ENCODE measurements at places on chromosomes 1 and 21.

GRCh38 chr1:10768552-10768951, 27.9 kb downstream of the CASZ1 start:
- DNase-seq, result no peak

DNA sequence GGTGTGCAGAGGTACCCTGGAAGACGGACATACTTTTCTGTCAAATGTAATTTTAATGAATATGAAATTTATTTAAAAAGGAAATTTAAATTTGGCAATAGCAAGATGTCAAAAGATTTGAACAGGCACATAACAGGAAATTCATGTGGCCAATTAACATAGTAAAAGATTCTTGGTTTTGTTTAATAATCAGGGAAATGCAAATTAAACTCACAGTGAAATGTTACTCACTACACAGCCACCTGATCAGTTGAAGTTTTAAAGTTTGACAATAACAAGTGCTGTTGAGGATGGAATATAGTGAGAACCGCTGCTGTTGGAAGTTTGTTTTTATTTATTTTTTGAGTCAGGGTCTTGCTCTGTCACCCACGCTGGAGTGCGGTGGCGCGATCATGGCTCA, 63.9 kb downstream of the TEX35 start:
- no peak for DNase-seq

GRCh38 chr1:67732750-67733151, 47.8 kb downstream of the GADD45A start:
- no peak for DNase-seq

- DNase-seq, result no peak
Observed at GRCh38 chr21:41397471-41397891, 28.6 kb upstream of the MX1 start.

- no peak for DNase-seq
Observed at GRCh38 chr1:30250338-30250983, 472.9 kb downstream of the MATN1 start.

DNA sequence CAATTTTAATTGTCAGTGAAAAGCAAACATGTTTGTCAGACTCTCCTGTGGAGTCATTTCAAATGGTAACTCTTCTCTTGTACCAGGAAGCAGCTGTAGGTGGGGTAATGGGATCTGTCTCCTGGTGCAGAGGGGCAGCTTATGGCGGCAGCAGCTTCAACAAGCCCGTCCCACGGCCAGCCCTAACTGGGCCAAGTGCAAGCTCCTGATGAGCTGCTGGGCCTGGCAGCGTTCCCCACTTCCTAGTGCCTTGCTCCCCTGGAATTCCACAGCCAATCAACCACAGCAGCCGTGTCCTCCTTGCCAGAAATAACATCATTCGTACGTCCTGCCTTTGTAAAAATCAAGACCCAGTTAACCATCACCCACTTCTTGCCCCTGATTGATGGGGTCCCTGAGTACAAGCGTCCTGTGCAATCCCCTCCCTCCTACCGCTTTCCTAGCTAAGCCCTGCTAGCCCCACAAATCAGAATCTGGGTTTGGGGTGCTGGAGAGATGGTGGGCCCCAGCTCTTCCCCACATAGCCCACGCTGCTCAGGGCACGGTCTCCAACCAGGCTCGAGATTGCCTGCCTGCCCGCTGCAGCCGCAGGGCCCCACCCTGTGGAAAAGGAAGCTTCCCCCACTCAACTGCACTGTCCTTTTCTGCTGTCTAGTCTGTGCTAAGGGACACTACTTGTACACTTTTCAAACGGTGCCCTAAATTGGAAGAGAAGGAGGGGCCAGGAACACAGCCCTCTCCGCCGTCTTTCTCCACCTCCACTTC, 61.2 kb downstream of the TOR1AIP2 start:
- no peak for DNase-seq

DNA sequence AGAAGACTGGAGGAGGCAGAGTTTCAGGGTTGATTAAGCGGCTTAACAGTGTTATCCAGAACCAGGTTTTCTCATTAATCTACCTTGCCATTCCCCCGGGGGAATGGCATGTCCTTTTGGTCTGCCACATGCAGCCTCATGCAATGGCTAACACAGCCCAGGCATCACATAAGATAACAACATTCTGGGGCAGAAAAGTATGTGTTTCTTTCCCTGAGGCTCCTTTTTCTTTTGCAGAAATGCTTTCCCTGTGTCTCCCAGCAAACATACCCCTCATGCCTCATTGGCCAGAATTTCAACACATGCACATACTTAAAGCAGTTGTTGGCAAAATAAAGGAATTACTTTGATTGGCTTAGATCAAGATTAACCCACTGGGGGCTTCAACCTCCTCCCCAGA, 98.6 kb downstream of the OMA1 start:
- DNase-seq, result no peak

- no peak for DNase-seq
Observed at GRCh38 chr1:97308131-97308530, 586.5 kb downstream of the PTBP2 start.

- DNase-seq, result no peak
Observed at GRCh38 chr1:68112835-68113243, 62.4 kb upstream of the DIRAS3 start.

DNA sequence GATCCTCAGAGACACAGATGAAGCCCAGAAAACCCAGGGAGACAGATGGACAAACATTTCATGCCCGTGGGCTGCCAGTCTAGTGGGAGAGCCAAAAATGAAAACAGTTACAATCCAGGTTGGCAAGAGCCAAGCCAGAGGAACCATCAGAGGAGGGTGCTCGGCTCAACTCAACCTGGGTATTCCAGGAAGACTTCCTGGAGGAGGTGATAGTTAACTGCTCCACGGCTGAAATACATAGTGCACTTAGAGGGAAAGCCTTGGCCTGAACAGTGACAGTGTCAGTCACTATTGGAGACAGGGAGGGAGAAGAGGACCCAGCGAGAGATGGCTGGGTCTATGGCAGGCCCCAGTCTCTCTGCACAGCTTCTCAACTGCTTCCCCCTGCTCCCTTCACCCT, 1.9 kb downstream of the ARHGEF19 start:
- no peak for DNase-seq

DNA sequence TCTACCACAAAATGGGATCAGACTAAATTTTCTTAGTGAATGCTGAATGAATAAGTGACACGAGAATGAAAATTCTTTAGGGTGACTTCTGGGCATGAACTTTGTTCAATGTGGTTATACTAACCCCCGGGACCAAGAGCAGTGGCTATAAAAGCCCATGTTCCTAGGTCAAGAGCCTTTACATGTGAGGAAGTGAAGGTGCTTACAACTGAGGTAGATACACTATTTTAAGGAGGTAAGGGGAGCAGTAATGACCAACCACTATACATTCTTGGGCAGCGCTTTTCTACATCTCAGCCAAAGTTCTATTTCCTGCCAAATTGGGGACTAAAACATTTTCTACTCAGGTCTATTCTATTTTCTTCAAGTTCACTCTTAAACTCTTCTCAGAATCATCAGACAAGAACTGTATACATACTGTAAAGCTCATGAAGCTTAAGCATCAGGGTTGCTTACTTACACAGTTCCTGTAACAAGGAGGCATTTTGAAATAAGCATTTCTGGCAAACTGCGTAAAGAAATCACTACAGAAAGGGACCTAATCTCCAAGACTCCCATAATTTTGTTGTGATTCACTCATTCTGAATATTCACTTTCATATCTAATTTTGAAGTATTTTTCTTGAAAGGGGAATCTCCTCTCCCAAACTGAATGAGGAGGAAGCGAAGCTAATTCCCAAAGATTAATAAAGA, 8.5 kb upstream of the ARHGAP29 start:
- DNase-seq, result no peak

GRCh38 chr21:38955495-38955894, 149.8 kb downstream of the ETS2 start:
- no peak for DNase-seq

DNA sequence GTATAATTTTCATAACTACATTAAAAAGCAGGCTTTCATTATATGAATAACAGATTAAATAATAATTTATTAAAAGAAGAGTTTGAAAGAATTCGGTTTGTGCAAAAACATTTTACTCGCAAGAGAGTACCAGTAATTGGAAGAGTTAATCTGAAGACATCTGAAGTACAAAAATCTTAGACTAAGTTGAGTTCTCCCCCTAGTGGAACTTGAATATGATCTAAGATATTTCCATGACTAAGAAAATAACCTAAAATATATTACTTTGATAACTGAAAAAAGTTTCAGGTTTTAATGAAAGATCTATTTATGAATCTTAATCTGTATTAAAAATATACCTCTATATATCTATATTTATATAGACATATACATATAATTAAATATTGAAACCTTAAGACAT, 112.5 kb upstream of the GFI1 start:
- DNase-seq, result no peak

DNA sequence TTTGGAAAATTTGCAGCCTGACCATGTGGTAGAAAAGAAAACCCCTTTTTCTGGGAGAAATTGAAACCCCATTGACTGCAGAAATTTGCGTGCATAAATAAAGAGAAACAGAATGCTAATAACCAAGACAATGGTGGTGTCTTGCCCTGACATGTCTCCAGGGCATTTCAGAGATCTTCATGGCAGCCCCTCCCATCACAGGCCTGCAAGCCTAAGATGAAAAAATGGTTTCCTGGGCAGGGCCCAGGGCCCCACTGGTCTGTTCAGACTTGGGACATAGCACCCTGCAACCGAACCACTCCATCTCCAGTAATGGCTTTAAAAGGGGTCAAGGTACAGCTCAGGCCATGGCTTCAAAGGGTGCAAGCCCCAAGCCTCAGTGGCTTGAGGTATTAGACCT, 71.6 kb upstream of the SGIP1 start:
- DNase-seq, result no peak

GRCh38 chr1:24803987-24804530, 58.8 kb downstream of the CLIC4 start:
- no peak for DNase-seq

DNA sequence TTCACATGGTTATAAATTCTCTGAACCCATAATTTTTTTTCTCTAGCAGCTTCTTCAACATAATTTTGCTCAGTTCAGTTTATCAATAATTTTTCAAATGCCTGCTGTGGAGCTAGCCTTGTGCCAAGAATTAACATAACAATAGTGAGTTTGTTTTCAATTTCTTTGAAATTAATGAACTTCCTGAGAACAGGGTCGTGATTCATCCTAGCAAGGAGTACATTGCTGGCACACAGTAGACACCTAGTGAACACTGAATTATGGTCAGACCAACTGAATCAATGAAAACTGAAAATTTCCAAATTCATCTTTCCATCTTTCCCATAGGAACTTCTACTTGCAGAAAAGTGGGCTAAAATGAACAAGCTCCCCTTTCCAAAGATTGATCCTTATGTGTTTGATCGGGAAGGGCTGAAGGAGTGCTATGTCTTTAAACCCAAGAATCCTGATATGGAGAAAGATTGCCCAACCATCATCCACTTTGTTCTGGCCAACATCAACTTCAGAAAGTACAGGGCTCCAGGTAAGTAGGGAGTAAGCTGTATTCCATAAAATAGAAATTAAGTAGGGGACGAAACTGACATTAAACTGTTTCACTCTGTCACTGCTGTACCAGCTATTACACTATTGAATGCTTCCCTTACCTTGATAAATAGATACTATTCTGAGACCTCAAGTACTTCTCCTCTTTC, 148.7 kb downstream of the PLA2G4A start:
- DNase-seq, result no peak

- no peak for DNase-seq
Observed at GRCh38 chr1:1358433-1359271, at the start of gene MXRA8. Gene MXRA8, minus strand, starts transcription at chr1:1358555. Its CDS starts 51 bp downstream, at chr1:1358504.

DNA sequence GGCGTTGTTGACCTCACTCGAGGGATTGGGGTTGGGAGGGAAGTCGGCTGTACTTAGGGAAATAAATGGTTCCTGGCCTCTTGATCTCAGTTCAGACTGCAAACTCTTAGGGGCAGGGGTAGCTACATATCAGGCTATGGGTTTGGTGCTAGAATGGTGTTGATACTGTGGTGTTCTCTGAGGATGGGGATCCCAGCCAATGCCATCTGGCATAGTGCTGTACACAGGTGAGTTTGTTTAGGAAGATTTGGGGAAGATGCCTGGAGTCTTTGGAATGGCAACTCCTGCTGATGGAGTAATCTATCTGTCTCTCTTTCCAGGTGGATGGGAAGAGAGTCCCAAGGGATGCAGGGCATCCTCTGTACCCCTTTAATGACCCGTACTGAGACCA, 14.3 kb upstream of the NASP start:
- DNase-seq, result no peak

GRCh38 chr21:33022828-33023573, 2.7 kb upstream of the OLIG2 start:
- DNase-seq, result no peak

- no peak for DNase-seq
Observed at GRCh38 chr1:114502080-114502479, 8.9 kb downstream of the TRIM33 start.

- DNase-seq, result no peak
Observed at GRCh38 chr1:67847466-67847865, 14.2 kb upstream of the GNG12 start.

DNA sequence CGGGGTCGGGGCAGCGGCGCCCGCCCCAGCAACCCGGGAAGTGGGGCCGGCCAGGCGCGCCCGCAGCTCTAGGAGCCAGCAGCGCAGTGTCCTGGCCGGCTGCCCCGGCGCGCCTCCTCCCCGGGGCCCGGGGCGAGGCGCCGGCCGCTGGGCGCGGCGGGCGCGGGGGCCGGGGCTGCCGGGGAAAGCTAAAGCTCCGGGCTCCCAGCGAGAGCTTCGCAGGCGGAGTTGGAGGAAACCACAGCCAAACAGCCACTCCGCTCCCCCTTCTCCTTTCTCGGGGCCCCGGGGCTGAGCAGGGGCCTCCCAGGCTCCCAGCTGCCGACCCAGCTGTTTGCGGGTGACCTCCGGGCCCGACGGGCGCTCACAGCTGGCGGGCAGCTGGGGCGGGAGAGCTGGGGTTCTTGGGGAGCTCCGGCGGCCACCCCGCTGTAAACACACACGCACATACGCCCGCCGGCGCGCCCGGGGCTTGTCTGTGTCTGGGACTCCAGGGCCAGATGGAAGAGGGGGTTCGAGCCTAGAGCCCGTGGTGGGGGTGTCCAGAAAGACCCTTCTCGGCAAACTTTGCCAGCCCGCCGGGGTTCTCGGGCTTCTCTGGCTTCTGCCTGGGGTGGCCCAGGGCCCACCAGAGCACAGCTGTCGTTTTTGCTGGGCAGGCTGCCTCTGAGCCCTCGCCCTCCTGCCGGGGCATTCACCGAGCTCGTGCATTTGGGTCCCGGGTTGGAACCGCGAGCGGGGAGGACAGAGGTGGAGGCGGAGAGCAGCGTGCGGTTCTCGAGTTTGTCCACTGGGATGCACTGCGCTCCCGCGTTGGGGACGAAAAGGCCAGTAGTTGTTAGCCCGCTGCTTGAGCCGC, 1.5 kb downstream of the AJAP1 start:
- no peak for DNase-seq
